HEK293T (cell line): ENCODE measurements at places on chromosomes 5 and 9.

DNA sequence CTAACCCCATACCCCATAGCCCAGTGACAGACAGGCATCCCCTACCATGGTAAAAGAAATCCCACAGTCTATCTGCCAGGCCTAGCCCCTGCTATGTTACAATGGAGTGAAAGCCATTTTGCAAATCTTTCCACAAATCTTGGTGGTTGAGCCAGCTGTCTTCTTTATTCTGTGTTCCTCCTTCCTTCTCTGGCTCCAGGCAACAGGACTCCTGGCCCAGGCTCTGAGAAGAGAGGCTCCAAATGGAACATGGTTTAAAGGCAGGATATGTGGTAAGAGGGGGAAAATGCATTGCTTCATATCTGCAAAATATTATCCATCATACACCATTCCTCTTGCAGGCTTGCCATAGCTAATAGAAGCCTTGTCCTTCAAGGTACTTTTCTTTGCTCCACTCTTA is 25.2 kb downstream of the FGF1 start:
- no peak for DNase-seq

DNA sequence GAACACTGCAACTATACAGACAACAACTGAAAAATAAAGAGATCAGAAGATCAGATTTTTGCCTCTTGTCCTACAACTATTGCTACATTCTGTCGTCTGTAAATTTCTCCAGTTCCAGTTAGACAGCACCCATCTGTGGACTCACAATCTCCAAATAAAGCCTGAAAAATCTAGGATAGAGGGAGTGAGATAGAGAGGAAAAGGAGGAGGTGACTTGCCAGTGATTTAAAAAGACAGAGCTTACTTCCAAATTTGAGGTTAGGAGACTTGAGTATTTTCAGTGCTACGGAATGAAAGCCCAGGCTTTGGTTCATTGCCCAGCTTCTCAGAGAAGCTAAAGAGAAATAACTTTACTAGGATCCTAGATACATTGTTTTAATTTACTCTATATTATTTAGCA is 63.6 kb downstream of the PTCD2 start:
- DNase-seq, result no peak

- DNase-seq, result no peak
Observed at GRCh38 chr9:129875687-129876395, 40.6 kb downstream of the USP20 start.

DNA sequence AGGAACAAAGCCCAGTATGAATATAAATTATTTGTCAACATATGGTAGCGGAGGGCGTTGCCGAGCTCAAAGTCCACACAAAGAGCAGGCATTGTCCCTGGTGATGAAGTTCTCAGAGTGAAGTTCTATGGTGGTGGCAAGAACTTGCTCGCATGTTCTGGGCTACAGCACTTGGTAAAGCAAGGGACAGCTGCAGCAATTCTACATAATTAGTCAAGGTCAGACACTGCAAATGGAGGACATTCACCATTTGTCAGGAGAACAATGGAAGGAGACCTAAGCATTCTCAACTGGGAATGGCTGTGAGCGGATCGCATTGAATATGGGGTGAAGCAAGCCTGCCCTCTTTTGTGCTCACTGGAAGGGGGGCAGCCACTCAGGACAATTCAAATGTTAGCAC is 503.8 kb upstream of the ADAMTS16 start:
- no peak for DNase-seq

DNA sequence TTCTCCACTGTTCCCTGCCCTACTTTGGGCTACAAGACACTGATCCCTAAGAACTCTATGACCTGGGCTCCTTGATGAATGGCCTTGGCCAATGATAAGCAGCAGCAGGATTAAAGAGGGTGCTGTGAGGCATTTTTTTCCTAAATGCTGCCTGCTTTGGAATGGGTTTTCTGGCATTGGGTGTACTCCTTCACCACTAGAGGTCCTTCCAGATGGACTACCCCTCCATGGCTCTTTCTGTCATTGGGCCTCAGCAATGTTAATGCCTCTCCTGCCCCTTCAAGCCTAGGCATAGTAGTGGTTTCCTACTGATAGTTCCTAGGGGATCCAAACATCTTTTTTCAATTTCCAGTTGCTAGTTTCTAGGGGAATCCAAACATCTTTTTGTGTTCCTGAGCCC is 319.3 kb upstream of the RPS23 start:
- DNase-seq, result peak; percentile 23

- peak; percentile 69 for DNase-seq
Observed at GRCh38 chr5:138503487-138504270, 38.4 kb downstream of the EGR1 start.
